Astrocyte (in vitro differentiated cells and primary cell): ENCODE measurements at places on chromosomes 2 and 18. TPM values are rescaled to one million over a fixed set of nuclear protein-coding genes. Genes with fewer than 3 reads are reported as not detected.
A peak's percentile ranks its signal among the peaks of the same experiment; 100 is the strongest.

DNA sequence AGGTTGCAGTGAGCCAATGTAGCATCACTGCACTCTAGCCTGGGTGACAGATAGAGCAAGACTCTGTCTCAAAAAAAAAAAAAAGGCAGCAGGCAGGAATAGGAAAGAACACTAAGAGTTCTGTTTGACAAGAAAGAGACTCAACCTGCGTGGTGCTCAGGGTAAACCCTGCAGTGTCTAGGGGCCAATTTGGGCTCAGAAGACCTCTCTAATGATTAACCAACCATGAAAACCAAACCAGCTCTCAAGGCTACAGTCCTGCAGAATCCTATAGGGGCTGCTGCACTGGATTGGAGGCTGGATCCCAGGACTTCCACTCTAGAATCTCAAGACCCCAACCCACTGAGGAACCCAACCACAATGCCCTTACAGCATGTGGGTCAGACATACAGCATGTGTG, 2.4 kb downstream of the TRABD2A start:
- DNase-seq: no peak
- no peaks in the 10 kb centered on the region for H3K36me3 ChIP-seq
- H3K4me3 ChIP-seq: no peak overlapping the region
- H3K4me1 ChIP-seq: peaks cover 21% of the 10 kb centered on the region
- peaks cover 30% of the 10 kb centered on the region for H3K27me3 ChIP-seq

- H3K4me3 ChIP-seq: no peak overlapping the region
Observed at GRCh38 chr2:219104107-219105035, 43.6 kb upstream of the IHH start.

GRCh38 chr18:80253871-80254492, 6.7 kb upstream of the PARD6G start:
- no peak overlapping the region for H3K4me3 ChIP-seq
- H3K36me3 ChIP-seq: no peaks in the 10 kb centered on the region
- peaks cover 2% of the 10 kb centered on the region for H3K27me3 ChIP-seq
- no peak overlapping the region for H3K27ac ChIP-seq
- H3K4me1 ChIP-seq: peaks cover 10% of the 10 kb centered on the region

DNA sequence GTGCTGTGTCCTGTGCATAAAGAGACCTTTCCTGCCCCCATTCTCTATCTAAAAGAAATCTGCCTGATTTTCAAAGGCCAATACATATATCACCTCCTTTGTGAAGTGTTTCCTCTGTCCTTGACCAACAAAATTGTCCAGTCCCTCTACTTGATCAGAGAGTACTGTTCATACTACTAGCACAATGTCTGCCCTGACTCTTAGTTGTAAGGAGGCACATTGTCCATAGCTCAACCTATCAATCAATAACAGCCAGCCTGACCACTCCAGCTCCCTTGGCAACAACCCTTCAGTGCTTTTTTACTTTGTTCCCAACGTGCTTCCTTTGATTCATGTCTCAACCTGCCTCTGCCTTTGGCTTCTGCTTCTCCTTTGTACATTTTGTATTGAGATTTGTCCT, 398.9 kb downstream of the TRIB2 start:
- H3K36me3 ChIP-seq: no peaks in the 10 kb centered on the region
- H3K27ac ChIP-seq: no peak overlapping the region
- no peaks in the 10 kb centered on the region for H3K4me1 ChIP-seq
- DNase-seq: no peak

DNA sequence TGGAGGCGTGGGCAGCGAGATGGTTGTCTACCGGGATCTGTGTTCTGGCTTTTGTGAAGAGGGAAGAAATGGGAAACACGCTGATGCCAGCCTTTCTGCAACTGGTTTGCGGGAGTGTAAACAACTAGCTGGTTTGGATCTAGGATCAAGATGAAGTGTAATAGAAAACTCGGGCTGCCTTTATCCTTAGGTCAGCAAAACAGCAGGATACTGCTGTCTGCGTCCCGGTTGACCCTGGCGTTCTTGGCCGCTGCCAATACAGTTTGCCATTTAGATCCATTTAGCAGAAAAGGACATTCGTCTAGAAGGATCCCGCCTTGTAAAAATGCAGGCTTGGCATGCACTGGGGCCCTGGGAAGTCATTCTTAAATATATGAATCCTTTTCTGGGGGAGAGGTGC, 42.0 kb downstream of the RAB31 start:
- peaks cover 8% of the 10 kb centered on the region for H3K4me1 ChIP-seq
- DNase-seq: no peak
- no peak overlapping the region for H3K27ac ChIP-seq

DNA sequence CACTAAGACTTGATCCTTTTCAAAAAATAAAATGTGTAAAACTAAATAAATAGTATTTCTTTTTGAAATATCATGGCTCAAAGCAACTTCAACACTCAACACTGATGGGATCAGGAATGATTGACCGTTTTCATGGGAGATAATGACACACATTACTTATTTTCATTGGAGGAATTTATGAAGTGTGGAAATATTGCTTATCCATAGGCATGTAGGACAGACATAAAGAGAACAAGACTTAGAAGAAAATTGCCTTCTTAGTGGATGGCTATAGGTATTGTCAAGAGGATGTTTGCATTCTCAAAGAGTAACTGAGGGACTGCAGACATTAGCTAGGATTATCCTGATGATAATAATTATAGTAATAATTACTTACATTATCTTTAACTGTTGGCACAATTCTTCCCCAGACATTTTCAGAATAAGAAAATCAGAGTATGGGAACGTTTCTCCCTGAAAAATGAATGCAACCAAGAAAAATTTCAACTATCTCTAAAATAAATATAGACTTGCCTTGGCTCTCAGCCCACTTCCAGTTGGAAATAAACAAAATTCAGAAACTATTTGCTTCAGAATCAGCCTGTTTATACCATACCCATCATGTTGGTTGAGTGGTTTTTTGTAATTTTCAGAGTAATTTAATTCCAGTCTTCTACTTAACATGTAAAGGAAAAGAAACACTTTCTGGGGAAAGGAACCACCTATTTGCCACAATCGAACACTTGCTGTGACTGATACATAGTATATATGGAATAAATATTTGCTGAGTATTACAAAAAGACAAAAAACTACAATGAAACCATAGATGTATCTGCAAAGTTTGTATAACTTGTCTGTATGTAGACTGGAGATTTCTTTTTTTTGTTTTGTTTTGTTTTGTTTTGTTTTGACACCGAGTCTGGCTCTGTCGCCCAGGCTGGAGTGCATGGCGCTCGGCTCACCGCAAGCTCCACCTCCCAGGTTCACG, 165.7 kb downstream of the TMX3 start:
- DNase-seq: peak; percentile 58
- no peaks in the 10 kb centered on the region for H3K36me3 ChIP-seq
- H3K27ac ChIP-seq: no peak overlapping the region
- H3K4me3 ChIP-seq: no peak overlapping the region

DNA sequence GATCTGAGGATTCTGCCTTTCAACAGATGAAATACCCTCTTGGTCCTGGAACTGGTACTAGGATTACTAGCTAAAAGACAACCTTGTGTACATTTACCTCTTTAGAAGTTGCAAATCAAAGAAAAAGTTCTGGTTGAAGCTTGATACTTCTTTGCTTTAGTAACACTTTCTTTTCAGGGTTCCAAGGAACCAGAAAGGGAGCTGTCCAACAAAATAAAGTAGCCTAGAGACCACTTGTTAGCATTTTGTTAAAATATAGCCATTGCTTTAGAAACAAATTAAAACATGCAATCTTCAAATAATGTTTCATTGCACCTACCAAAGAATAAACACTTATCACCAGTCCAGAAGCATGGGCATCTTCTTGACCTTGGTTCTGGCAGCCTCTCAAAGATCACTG, 117.9 kb upstream of the MAP3K20 start:
- H3K4me3 ChIP-seq: no peak overlapping the region
- H3K27ac ChIP-seq: no peak overlapping the region
- no peak for DNase-seq

- H3K27me3 ChIP-seq: no peaks in the 10 kb centered on the region
- H3K4me3 ChIP-seq: peak overlapping the region; percentile 94
- peaks cover 11% of the 10 kb centered on the region for H3K4me1 ChIP-seq
- peak; percentile 69 for DNase-seq
Observed at GRCh38 chr18:23453680-23454058, 582 bp downstream of the RIOK3 start.

DNA sequence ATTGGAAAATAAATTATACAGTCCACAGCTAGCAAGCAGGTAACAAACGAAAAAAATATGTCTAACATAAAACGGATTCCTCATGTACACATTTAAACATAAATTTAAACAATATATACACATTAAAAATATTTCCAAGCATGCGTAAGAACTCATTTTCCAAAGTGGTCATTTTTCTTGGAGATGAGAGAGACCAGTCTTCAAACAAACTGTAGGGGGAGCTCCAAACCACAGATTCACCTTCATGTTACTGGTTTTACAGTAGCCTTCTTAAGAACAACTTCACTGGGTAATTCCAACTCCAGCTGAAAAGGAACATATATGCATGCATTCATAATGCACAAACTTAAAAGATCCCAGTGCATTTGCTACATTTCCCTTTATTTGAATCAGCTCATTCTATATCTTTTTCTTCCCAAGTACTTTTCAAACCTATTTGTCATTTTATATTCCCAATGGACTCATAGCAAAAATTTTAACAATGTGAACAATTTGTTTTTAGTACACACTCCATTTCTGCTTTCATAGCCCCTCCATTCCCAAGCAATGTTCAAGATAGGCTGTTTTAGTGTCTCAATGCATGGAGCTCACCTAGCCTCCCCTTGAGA, 4.7 kb upstream of the STAMBP start:
- no peaks in the 10 kb centered on the region for H3K36me3 ChIP-seq
- H3K27me3 ChIP-seq: peaks cover 14% of the 10 kb centered on the region
- H3K4me1 ChIP-seq: no peaks in the 10 kb centered on the region
- DNase-seq: peak; percentile 70
- H3K27ac ChIP-seq: no peak overlapping the region

DNA sequence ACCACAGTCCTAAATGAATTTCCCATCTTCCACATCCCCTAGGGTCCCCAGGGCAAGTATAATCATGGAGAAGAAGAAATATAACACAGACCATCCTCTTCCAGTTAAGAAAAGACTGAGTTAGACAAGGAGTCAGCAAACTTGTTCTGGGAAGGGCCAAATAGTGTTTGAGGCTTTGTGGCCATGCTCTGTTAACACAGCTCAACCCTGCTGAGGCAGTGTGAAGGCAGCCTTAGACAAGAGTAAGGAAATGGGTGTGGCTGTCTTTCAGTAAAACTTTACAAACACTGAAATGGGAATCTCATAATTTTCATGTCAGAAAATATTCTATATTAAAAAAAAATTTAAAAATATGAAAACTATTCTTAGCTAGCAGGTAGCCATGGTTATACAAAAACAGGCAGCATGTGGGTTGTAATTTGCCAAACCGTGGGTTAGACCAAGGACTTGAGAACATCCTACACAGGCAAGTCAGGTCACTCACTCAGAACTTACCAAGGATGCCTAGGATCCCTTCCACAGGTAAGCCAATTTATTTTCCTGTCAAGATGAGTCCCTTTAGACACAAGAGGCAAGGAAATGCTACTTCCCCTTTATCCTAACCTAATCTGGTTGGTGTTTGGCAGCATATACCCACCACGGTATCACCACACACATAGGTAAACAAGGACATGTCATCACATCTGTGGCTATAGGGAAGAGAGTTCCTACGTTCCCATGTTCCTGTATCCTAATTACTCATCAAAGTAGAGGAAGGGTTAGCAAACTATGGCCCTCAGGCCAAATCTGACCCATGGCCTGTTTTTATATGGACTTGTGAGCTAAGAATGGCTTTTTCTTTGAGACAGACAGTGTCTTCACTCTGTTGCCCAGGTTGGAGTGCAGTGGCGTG, 31.9 kb downstream of the C2orf74 start:
- H3K36me3 ChIP-seq: peaks cover 20% of the 10 kb centered on the region
- no peak overlapping the region for H3K4me3 ChIP-seq
- H3K4me1 ChIP-seq: no peaks in the 10 kb centered on the region
- no peak overlapping the region for H3K27ac ChIP-seq

- peaks cover 15% of the 10 kb centered on the region for H3K4me1 ChIP-seq
- peak overlapping the region; percentile 82 for H3K27ac ChIP-seq
- no peaks in the 10 kb centered on the region for H3K27me3 ChIP-seq
- no peaks in the 10 kb centered on the region for H3K36me3 ChIP-seq
- no peak overlapping the region for H3K4me3 ChIP-seq
- DNase-seq: peak; percentile 95
Observed at GRCh38 chr2:177998006-177998405, 74.6 kb downstream of the PDE11A start.

GRCh38 chr2:36277146-36277808, 78.3 kb upstream of the CRIM1 start:
- H3K27ac ChIP-seq: peak overlapping the region; percentile 83
- no peaks in the 10 kb centered on the region for H3K36me3 ChIP-seq
- H3K4me1 ChIP-seq: no peaks in the 10 kb centered on the region

GRCh38 chr18:26233208-26233607, 7.0 kb downstream of the TAF4B start:
- H3K27me3 ChIP-seq: no peaks in the 10 kb centered on the region
- H3K4me1 ChIP-seq: no peaks in the 10 kb centered on the region

GRCh38 chr2:139369423-139370409, 589.5 kb upstream of the NXPH2 start:
- H3K27me3 ChIP-seq: no peaks in the 10 kb centered on the region
- H3K27ac ChIP-seq: no peak overlapping the region
- no peaks in the 10 kb centered on the region for H3K4me1 ChIP-seq
- no peaks in the 10 kb centered on the region for H3K36me3 ChIP-seq

DNA sequence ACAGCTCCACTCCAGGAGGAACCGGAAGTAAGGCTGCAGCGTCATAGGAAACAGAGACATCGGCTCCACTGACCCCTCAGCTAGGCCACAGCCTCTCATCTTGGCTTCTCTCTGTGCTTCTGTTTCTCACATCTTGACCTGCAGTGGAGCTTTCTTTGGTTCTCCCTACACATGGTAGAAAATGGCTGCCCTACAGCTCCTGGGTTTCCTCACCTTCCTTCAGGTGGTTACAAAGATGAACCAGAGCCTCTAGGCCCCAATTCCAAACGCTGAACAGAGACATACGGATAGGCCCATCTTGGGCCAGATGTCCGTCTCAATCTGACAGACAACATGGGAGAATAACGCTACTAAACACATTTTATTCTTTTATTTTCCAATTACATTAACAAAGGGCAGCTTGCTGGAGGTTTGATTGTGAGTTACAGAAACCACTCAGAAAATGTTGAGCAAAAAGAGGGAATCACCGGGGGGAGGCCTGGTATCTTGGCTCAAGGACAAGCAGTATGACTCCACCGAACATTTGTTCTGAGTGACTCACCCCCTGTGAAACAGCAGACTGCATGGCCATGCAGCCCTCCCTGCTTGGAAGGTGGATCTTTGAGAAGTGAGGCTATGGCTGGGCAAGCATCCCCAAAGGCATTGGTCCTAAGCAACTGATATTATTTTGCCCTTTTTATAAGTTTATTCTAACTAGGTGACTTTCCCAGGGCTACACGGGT, 303.5 kb downstream of the CDCA7 start:
- peak; percentile 93 for DNase-seq
- peak overlapping the region; percentile 85 for H3K27ac ChIP-seq
- no peaks in the 10 kb centered on the region for H3K27me3 ChIP-seq

The STEAP3 gene
- 38.8 and 43.1 TPM in 2 replicates for total RNA-seq

The CNRIP1 gene
- 4.0 and 4.4 TPM in 2 replicates for total RNA-seq

The EFR3B gene
- total RNA-seq: 13.3 and 14.7 TPM in 2 replicates

The FMNL2 gene
- total RNA-seq: 29.1 and 34.3 TPM in 2 replicates

The CD8B2 gene
- not detected in 2 replicates for total RNA-seq

The ECEL1 gene
- 0.14 TPM in 1 of 2 replicates, not detected in the other for total RNA-seq

The NEU2 gene
- total RNA-seq: not detected in 2 replicates

The WNT6 gene
- total RNA-seq: 1.3 and 2.6 TPM in 2 replicates
